ENCODE measurements at places on chromosomes 3 and 15. TPM values are rescaled to one million over a fixed set of nuclear protein-coding genes. Genes with fewer than 3 reads are reported as not detected.

DNA sequence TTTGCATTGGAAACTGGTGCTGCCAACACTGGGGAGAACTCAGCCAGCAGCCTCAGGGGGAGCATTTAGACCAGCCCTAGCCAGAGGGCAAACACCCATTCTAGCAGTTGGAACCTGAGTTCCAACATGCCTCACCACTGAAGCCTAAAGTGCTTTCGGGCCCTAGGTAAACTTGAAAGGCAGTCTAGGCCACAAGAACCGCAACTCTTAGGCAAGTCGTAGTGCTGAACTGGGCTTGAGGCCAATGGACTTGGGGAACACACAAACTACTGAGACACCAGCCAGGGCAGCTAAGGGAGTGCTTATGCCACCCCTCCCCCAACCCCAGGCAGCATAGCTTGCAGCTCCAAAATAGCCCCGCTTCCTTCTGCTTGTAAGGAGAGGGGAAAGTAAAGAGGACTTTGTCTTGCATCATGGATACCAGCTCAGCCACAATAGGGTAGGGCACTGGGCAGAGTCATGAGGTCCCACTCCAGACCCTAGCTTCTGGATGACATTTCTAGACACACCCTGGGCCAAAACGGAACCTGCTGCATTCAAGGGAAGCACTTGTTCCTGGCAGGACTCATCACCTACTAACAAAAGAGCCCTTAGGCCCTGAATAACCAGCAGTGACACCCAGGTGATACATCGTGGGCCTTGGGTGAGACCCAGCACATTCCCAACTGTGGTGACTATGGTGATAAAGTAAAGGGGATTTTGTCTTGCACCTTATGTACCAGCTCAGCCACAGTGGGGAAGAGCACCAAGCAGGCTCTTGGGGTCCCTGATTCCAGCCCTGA, 37.3 kb upstream of the TEX9 start:
- DNase-seq = peak; percentile 40
- H3K4me1 ChIP-seq = no peaks in the 10 kb centered on the region

The TBC1D23 gene
- total RNA-seq = 121 TPM

- no peaks in the 10 kb centered on the region for H3K36me3 ChIP-seq
- no peak overlapping the region for H3K4me3 ChIP-seq
- no peak overlapping the region for H3K27ac ChIP-seq
- H3K4me1 ChIP-seq = no peaks in the 10 kb centered on the region
- DNase-seq = no peak
Observed at GRCh38 chr15:93165734-93166470, 76.9 kb upstream of the RGMA start.

DNA sequence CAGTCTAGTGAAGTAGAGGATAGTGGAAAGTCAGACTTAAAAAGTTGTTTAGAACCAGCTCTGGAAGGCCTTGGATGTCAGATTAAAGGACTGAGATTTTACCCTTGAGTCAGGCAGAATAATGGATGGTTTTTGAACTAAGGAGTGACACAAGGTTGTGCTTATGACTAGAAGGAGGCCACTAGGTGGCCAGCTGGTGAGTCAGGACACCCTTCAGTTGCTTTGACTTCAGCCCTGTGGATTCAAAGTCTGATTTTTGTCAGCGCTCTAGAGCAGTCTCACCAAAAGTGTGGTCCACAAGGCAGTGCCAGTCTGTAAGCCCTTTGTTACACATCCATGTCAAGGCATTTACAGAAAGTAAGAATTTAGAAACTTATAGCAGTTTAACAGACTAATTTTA, 3.8 kb upstream of the GABPB1 start:
- no peak overlapping the region for H3K4me3 ChIP-seq
- H3K27me3 ChIP-seq = no peaks in the 10 kb centered on the region
- peak; percentile 52 for DNase-seq
- no peak overlapping the region for H3K27ac ChIP-seq
- no peaks in the 10 kb centered on the region for H3K4me1 ChIP-seq

- H3K4me3 ChIP-seq = no peak overlapping the region
- no peak overlapping the region for H3K27ac ChIP-seq
- no peaks in the 10 kb centered on the region for H3K27me3 ChIP-seq
- no peak for DNase-seq
Observed at GRCh38 chr3:123155471-123156011, 46.2 kb upstream of the SEC22A start.

The SLC22A14 gene
- total RNA-seq = 0.17 TPM

- DNase-seq = peak; percentile 42
- H3K4me3 ChIP-seq = no peak overlapping the region
- no peaks in the 10 kb centered on the region for H3K36me3 ChIP-seq
- peaks cover 7% of the 10 kb centered on the region for H3K4me1 ChIP-seq
Observed at GRCh38 chr3:133474251-133474801, 74.5 kb downstream of the BFSP2 start.

DNA sequence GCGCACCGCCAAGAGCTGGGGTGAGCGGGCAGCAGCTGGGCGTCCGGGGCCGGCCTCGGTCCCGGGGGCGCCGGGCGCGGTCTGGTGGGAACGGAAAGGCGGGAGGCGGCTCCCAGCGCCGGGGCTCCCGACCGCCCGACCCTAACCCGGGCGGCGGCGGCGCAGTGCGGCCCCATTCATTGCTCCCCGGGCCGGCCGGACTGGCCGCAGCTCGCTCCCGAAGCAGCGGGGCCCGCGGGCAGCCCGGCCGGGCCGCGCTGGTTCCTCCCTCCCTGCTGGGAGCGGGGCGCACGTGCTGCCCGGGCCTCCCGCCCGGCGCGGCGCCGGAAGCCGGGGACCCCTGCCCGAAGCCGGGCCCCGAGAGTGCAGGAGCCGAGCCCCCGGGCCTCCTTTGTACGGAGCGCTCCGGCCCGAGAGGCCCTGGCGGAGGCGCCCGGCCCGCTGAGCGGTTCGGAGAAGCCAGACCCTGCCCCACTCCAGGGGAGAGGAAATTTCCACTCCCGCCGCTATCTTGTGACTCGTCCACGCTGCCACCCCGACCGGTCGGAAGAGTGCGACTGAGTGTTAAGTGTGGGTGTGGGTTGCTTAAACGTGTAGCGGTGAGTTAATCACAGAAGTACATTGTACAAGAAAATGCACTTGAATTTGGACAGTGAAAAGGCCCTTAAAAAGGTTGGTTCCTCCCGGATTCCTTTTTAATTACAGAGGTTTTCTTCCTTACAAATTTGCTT, 613 bp downstream of the ATP1B3 start:
- H3K36me3 ChIP-seq = no peaks in the 10 kb centered on the region
- peak overlapping the region; percentile 73 for H3K4me3 ChIP-seq
- DNase-seq = peak; percentile 57
- H3K4me1 ChIP-seq = peaks cover 4% of the 10 kb centered on the region

GRCh38 chr3:94787734-94788270, 724.9 kb downstream of the NSUN3 start:
- H3K36me3 ChIP-seq = no peaks in the 10 kb centered on the region
- H3K27ac ChIP-seq = no peak overlapping the region
- no peaks in the 10 kb centered on the region for H3K4me1 ChIP-seq
- no peaks in the 10 kb centered on the region for H3K27me3 ChIP-seq
- H3K4me3 ChIP-seq = no peak overlapping the region
- no peak for DNase-seq

DNA sequence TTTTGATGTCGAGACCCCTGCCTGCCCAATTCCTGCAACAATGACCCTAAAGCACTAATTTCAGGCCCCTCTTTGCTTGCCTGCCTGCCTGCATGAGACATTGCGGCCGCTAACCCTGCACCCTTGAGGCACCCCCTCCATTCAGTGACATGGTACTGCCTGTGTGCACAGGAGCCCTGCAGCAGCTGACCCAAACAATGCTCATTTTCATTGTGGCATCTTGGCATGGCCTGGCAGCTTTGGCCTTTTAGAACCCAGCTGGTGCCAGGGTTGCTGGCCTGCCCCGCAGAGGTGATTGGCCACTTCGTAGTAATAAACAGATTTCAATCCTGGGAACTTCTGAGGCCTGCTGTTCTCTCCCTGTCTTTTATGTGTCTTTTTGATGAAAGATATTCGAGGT, 33.8 kb downstream of the SLCO3A1 start:
- H3K36me3 ChIP-seq = no peaks in the 10 kb centered on the region
- peaks cover 15% of the 10 kb centered on the region for H3K4me1 ChIP-seq
- no peaks in the 10 kb centered on the region for H3K27me3 ChIP-seq
- H3K27ac ChIP-seq = no peak overlapping the region
- no peak for DNase-seq
- no peak overlapping the region for H3K4me3 ChIP-seq

The C3orf22 gene
- total RNA-seq = not detected

- peak; percentile 63 for DNase-seq
- no peaks in the 10 kb centered on the region for H3K27me3 ChIP-seq
- no peaks in the 10 kb centered on the region for H3K4me1 ChIP-seq
- H3K36me3 ChIP-seq = no peaks in the 10 kb centered on the region
Observed at GRCh38 chr3:186002884-186003472, 65.2 kb upstream of the TRA2B start.

- H3K27me3 ChIP-seq = no peaks in the 10 kb centered on the region
- H3K27ac ChIP-seq = no peak overlapping the region
- DNase-seq = peak; percentile 45
- H3K36me3 ChIP-seq = no peaks in the 10 kb centered on the region
- peaks cover 18% of the 10 kb centered on the region for H3K4me1 ChIP-seq
- H3K4me3 ChIP-seq = no peak overlapping the region
Observed at GRCh38 chr15:25829073-25829472, 34.1 kb downstream of the ATP10A start.

The PPP1R14D gene
- total RNA-seq = not detected

The C2CD4A gene
- total RNA-seq = not detected

DNA sequence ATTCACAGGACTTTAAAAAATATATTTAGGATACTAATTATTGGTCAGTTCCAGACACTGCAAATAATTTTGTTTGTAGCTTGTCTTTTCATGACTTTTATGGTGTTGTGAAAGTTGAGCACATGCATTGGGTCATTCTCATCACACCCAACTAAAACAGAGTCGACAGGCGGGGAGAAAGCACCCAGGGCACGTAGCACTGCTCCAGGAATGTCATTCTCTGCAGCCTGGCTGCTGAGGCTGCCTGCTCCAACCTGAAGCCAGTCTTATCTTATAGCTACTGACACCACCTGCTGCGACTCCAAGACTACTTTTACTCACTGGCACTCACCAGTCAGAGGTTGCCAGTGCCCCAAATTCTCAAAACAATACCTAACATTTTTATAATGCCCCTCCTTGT, 56.9 kb downstream of the ACAD9 start:
- no peaks in the 10 kb centered on the region for H3K36me3 ChIP-seq
- no peak overlapping the region for H3K4me3 ChIP-seq
- no peak overlapping the region for H3K27ac ChIP-seq
- H3K27me3 ChIP-seq = peaks cover 5% of the 10 kb centered on the region

GRCh38 chr15:67744331-67745072, 80.8 kb upstream of the SKOR1 start:
- H3K4me3 ChIP-seq = no peak overlapping the region
- DNase-seq = peak; percentile 39
- H3K4me1 ChIP-seq = peaks cover 3% of the 10 kb centered on the region
- H3K36me3 ChIP-seq = no peaks in the 10 kb centered on the region

DNA sequence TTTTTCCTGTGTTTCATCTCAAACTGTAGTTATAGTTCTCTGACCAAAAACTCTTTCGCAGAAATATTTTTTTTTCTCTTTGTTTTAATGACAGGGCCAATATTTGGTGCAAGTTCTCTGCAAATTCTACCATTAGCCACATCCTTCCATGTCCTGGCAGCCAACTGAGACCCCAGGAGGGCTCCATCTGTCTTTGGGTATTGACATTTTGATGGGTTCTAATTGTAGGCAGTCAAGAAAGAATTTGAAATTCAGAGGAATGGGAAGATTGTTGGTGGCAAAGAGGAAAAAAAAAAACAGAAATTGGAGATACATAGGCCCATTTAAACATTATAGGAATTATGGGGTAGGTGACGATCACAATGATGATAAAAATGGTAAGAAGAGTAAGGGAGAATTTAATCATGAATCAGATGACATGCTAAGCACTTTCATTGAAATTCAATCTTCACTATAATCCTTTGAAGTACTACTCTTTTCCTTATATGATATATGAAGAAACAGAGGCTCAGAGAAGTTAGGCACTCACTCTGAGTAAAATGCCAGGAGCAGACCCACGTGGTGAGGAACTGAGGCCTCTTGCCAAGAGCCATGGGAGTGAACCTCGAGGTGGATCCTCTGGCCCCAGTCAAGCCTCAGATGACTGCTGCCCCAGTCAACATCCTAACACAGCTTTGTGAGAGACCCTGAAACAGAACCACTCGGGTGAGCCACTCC, 151.4 kb downstream of the PDZRN3 start:
- no peaks in the 10 kb centered on the region for H3K4me1 ChIP-seq
- H3K27ac ChIP-seq = no peak overlapping the region
- no peak for DNase-seq
- H3K27me3 ChIP-seq = no peaks in the 10 kb centered on the region
- H3K36me3 ChIP-seq = no peaks in the 10 kb centered on the region

DNA sequence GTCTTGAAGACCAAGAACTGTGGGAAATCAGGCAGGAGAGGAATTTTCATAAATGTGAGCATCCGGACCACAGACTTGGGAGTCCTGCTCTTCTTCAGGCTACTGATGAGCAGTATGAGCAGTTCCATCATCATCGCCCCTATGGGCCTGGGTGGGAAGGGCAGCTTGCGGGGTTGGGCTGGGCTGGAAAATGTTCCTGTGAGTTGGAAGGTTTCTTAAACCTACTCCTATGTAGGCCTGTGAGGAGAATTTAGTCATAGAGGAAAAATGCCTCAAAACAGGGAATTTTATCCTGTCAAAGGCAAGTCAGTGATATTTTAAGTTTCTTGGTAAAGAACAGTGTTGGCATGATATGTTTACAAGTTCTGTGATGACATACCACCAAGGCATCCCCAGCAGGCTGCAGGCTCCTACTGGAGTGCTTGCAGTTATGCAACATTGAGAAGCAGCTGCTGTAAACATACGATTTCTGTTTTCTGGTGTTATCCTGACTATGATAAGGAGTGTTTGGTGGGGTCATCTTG, 10.3 kb downstream of the MASP1 start:
- peak overlapping the region; percentile 74 for H3K27ac ChIP-seq
- H3K4me3 ChIP-seq = no peak overlapping the region
- DNase-seq = peak; percentile 53

The GOLGA8O gene
- 0.99 TPM for total RNA-seq

DNA sequence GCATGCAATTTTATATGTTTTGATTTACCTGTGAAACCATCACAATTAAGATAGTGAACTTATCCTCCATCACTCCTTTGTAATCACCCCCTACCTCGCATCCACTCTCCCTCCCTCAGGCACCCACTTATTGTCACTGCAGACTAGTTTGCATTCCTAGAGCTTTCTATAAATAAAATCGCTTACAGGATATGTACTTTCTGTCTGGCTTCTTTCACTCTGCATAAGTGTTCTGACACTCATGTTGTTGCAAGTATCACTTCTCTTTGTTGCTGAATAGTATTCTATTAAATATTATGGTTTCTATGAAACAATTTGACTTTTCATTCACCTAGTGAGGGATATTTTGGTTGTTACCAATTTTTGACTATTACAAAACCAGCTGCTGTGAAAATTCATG, 139.3 kb downstream of the RSRC1 start:
- no peak overlapping the region for H3K27ac ChIP-seq
- no peaks in the 10 kb centered on the region for H3K36me3 ChIP-seq
- no peak for DNase-seq
- no peaks in the 10 kb centered on the region for H3K27me3 ChIP-seq

The LRRK1 gene
- 12.2 TPM for total RNA-seq

GRCh38 chr3:118734664-118735063, 300.0 kb downstream of the IGSF11 start:
- H3K27me3 ChIP-seq = no peaks in the 10 kb centered on the region
- H3K27ac ChIP-seq = no peak overlapping the region
- H3K4me1 ChIP-seq = no peaks in the 10 kb centered on the region
- no peak overlapping the region for H3K4me3 ChIP-seq

The LTK gene
- total RNA-seq = 0.99 TPM
